ENCODE measurements at places on chromosomes 4 and X.

DNA sequence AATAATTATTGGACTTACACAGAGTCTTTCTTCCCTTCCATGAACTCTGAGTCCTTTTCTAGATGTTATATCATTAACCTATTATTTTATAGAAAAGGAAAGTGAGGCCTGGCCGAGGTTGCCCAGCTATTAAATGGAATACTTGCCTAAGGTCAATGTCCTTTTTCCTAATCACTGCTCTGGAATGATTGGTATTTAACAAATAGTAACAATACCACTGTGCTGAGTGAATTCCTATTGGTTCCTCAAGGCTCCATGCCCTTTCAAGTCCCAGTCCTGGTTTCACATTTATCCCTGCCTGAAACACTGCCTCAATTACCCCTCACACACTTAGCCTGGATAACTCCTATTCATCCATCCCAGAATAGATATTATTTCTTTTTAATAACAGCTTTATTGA, 6.2 kb downstream of the TCEAL9 start:
- no peak for DNase-seq

GRCh38 chrX:125694171-125694570, 374.5 kb downstream of the TEX13C start:
- no peak for DNase-seq

DNA sequence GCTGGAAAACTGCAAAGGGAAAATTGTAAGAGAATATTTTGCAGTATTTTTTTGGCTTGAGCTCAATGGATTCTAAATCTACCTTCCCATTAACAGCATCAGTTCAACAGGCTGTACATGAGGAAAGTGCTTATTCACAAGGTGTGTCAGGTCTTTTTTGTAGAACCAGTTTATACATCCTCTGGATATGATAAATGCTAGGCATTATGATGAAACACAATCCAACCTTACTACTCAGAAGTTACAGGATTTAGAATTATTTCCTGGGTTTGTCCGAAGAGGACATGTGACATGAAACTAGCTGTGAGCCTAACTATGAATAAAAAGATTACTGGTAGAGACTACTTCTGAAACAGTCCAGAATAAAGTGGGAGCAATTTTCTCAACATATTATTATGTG, 49.5 kb downstream of the ATXN3L start:
- DNase-seq, result no peak

DNA sequence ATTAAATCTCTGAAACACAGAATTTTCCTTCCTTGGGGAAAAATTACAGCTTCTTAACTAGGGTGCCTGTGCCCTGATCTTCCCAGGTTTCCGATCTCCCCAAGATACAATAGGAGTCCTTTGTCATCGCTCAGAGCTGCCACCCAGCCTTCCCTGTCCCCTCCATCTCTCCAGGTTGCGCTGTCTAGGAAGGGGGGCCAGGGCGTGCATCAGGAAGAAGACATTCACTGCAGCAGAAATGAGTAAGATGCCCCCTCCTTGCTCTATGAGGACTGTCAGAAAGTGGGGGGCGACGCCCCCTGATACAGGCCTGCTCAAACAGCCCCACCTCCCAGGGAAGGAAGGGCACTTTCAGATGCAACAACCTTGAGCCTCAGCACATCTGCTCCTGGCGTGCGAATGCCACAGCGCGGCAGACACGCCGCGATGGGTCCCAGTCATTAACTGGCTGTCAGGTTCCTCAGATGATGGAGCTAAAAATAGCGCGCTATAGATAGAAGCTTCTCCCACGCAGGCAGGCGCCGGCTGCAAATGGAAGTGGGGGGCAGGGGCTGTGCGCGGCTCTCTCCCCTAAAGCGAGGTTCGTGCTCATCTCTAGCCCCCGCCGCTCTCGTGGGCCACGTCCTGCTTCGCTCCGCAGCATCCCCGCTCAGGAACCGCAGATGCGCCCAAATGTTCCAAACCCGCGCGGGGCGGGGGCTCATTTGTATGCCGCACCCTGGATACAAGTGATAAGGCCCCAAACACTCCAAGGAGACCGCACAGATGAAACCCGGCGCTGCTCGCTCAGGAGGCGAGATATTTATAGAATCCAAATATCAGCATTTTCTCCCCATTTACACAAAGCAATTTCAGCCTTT, 57.6 kb upstream of the LGI2 start:
- DNase-seq, result no peak

GRCh38 chrX:136762820-136763452, 17.8 kb downstream of the ARHGEF6 start:
- DNase-seq, result no peak

GRCh38 chr4:101279377-101279871, 67.9 kb downstream of the PPP3CA start:
- DNase-seq, result no peak

- DNase-seq, result no peak
Observed at GRCh38 chr4:3369781-3370674, 71.7 kb upstream of the HGFAC start.

- DNase-seq, result peak; percentile 58
Observed at GRCh38 chrX:7132335-7133049, 15.0 kb upstream of the STS start.

DNA sequence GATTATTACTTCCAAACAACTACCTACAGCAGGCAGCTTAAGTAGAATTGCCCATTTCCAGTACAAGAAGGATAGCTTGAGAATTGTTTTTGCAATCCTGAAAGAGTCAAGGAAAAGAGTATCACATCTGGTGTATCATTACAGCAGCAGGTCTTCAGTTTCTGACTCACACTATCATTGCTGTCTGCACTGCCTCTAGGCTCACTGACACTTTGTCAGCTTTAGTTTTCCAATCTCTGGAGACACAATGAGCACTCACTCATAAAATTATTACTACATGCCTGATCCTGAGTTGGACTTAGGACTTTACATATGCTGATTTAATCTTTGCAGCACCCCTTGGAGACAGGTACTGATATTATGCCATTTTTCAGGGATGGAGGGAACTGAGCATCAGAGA, 244.6 kb upstream of the BOD1L1 start:
- no peak for DNase-seq

- DNase-seq, result no peak
Observed at GRCh38 chrX:349702-350101, 31.1 kb upstream of the GTPBP6 start.
